ENCODE measurements at places on chromosomes 4 and X. TPM values are rescaled to one million over a fixed set of nuclear protein-coding genes. Genes with fewer than 3 reads are reported as not detected.
A peak's percentile ranks its signal among the peaks of the same experiment; 100 is the strongest.

DNA sequence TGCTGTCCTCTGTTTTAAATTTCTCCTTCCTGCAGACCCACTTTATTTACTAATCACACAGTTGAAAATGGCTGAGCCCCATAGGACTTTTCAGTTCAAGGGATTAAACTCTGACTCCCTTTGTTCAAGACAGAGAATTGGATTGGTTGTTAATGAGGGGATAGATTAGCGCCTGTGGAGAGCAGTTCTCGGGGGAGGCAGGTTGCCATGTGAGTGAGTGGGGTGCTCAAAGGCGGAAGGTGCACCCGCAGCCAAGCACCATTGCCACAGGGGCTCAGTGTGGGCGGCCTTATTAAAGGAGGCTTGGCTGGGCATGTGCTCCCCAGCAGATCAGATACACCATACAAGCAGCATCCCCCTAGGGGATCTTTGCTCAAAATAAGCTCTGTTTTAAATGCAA lies 7.9 kb upstream of the CBR4 start:
- no peak for DNase-seq

DNA sequence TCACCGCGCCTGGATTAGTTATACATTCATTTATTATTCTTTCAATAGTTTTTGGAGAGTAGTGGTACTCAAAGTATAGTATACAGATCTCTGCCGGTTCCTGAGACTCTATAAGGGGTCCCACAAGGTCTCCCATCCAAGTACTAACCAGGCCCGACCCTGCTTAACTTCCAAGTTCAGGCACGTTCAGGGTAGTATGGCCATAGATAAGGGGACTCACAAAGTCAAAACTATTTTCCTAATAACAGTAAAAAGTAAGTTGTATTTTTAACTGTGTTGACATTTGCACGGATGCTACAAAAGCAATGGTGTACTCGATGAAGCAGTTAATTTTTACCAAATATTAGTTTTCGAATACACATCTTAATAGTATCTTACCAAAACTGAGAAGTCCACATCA lies 84.4 kb upstream of the STK26 start:
- DNase-seq: no peak

DNA sequence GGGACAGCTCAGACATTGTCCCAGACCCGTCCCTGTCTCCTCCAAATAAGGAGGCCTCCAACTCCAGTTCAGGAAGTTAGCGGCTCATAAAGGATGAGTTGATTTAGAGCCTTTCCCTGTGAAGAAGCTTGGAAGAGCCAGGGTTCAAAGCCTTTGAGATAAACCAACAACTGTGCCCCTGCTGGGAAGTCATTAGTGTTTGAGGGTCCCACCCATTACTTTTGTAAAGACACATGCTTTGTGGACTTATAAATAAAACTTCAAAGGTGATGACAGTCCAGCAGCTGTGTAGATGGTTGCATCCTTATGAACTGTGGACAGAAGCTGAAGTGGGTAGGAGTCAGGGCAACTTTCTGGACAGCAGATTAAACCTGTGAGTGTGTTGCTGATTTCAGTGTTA lies 86.0 kb upstream of the PGRMC2 start:
- no peak for DNase-seq

DNA sequence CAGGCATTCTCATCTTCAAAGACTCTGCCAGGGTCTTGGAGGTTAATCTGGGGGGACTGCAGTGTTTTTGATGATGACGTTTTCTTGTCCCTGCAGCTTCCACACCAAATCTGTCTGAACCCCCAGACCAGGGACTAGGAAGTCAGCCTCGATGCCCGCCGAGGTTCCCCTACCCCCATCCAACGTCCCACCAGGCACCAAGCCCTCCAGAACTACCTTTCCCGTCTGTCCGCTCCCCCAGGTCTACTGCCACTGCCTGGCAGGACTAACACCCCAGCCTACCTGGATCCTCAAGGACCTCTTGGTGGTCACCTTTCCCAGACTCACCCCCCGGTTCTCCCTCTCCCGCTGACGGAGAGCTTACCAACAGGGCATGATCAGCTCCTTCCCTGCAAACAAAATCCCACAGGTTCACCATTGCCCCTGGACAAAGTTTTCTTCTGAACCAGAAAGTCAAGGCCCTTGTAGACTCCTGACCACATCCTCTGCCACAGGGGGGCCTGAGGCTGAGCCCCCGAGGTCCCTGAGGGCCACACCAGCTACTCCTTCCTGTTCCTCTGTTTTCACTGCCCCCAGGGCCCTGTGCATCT lies 40.9 kb downstream of the HMX1 start:
- no peak for DNase-seq

GRCh38 chr4:76745240-76745639 lies 152.7 kb downstream of the SOWAHB start:
- DNase-seq: no peak

DNA sequence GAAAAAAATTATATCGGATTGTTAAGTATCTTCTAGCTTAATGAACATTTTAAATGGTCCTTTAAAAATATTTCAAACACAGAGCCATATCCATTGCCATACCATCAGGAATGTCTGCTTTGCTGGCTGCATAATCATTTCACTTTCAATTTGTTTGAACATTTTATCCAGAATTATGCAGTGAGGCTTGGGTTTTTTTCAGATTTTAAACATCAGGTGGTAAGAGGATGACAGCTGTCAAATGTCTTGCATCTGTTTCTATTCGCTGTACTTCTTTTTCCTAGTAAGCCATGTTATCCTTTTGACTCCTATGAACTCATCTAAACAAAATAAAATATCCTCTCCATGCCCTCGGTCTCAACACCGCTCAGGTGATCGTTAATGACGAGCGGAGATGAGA lies 802 bp downstream of the RFC1 start:
- no peak for DNase-seq

- DNase-seq: no peak
Measured at GRCh38 chr4:83757121-83757621, 221.3 kb downstream of the GPAT3 start.

DNA sequence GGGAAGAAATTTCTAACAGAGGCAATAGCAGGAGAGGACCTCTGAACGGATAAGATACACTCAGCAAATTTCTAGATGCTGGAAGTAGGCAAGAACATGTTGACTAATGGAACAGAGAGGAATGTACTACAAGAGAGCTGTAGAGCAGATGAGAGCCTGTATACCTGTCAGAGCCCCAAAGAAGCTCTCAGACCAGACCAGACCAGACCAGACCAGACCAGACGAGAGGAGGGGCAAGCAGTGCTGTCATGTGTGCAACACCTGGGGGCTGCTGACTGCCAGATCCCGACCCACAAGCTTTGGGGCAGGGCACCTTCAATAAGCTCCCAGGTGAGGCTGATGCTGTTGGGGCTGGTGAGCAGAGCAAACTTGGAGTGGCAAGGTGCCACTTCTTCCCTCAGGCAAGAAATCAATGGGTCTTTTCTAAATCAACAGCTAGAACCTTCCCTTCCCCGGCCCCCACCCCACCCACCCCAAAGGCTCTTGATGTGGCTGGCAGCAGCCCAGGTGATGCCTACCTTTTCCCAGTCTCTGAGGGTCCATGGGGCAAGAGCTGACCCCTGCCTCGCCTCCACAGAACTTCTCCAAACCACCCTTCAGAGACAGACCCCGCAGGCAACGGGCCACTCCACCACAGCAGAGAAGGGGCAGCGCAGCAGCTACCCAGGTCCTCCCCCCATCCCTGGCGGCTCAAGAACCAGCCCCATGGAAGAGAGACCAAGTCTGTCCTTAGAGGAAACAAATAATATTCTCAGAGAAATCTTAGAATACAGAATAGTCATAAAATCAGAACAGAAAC lies 32.7 kb downstream of the MECP2 start:
- no peak for DNase-seq

DNA sequence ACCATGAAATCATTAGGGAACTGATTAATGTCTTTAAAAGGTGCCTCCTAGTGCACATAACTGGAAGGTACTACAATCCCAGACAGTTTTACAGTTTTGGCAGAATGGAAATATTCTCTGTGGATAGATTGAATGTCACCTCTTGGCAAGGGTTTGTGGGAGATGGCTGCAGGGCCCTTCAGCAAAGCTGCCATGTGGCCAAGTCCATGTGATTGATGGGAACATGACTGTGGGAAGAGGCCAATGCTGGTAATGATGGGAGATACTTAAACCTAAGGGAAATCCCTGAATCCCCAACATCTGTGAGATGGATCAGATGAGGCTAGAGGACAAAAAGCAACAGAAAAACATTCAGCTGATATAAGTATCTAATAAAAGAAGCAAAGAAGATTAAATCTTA lies 493.7 kb downstream of the MAGEE1 start:
- DNase-seq: no peak

DNA sequence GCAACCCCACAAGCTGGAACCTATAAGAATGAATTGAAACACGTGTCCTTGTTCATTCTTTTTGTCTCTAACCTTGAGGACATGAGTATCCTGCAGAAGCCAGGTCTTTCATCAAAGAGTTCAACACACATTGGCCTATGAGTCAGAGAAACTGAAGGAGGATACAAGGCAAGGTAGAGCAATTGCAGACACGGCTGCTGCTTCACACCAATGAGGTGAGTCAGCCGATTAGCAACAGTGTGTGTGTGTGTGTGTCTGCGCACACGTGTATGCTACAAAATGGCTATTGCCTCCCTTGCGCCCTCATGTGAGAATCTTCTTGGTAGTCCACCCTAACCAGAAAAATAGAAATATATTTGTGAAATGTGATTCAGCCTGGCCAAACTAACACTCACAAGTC lies 1477.7 kb upstream of the IGFBP7 start:
- DNase-seq: no peak

DNA sequence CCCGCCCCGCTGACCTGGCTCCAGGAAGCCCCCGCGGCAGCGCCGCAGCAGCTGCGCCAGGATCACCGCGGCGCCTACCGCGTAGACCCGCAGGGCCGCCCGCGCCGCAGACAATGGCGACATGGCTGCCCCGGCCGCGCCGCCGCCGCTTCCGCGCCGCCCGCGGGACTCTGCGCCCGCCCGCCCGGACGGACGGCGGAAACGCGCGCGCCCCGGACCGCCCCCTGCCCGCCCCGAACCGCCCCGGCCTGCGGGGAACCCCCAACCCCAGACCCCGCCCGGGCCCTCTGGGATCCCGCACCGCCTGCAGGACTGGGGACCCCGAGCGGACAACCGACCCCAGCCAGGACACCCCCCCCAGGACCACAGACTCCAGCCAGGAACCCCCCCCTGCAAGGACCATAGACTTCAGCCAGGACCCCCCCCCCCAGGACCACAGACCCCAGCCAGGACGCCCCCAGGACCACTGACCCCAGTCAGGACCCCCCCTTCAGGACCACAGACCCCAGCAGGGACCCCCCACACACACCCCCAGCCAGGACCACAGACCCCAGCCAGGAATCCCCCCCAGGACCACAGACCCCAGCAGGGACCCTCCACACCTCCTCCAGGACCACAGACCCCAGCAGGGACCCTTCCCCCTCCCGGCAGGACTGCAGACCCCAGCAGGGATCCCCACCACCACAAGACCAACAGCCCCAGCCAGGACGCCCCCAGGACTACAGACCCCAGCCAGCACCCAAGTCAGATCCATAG lies at the start of the genes DHRSX and ZBED1:
Gene DHRSX (minus strand): TSS at position 174 of the 756 bp plus-strand sequence. CDS start 51 bp downstream, at position 123.
Gene ZBED1 (minus strand): TSS at position 174 of the 756 bp plus-strand sequence. CDS start 10,257 bp downstream, outside the sequence.
- DNase-seq: peak; percentile 91

The LEF1 gene
- total RNA-seq: 0.28 TPM

The GPRIN3 gene
- 0.44 TPM for total RNA-seq

The GK gene
- 9.1 TPM for total RNA-seq

The TEC gene
- 2.0 TPM for total RNA-seq

The TMEM156 gene
- not detected for total RNA-seq

The TRAM1L1 gene
- 2.9 TPM for total RNA-seq

The TMSB15A gene
- total RNA-seq: 48.6 TPM

The ADRA2C gene
- total RNA-seq: 34.1 TPM

The ADGRA3 gene
- total RNA-seq: 39.0 TPM

Measured in H7 (cell line).